ENCODE measurements at places on chromosomes 13 and 19.

- no peak for DNase-seq
Measured at GRCh38 chr19:54136086-54136863, 1.3 kb upstream of the CNOT3 start.

DNA sequence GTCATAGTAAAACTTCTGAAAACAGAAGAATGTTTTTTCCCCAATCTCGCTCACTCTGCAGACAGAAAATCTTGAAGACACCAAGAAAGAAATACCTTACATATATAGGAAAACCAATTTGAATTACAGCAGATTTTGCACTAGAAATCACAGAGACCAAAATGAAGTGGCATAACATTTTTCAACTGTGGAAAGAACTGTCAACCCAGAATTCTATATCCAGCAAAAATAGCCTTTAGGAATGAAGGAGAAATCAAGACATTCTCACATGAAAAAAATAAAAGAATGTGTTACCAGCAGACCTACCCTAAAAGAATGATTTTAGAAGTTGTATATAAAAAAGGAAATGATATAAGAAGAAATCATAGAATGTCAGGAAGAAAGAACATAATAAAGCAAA is 28.7 kb downstream of the CCDC122 start:
- DNase-seq: no peak

DNA sequence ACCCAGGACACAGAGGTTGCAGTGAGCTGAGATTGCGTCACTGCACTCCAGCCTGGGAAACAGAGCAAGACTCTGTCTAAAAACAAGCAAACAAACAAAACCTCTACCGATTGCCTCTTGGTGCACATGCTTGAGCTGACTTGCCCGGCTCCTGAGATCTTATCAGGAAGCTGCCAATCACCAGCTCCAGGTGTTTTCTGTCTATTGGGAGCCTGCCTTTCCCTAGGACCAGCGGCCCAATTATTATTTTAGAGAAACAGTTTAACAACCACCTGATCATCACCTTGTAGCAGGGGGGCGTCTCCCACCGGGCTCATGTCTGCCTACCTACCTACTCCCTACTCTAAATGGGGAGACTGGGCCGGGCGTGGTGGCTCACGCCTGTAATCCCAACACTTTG is 10.8 kb downstream of the CLEC4M start:
- no peak for DNase-seq

GRCh38 chr13:46609726-46610125 is 56.8 kb downstream of the LRCH1 start:
- peak; percentile 73 for DNase-seq

GRCh38 chr19:31111741-31112140 is 237.5 kb downstream of the TSHZ3 start:
- no peak for DNase-seq

DNA sequence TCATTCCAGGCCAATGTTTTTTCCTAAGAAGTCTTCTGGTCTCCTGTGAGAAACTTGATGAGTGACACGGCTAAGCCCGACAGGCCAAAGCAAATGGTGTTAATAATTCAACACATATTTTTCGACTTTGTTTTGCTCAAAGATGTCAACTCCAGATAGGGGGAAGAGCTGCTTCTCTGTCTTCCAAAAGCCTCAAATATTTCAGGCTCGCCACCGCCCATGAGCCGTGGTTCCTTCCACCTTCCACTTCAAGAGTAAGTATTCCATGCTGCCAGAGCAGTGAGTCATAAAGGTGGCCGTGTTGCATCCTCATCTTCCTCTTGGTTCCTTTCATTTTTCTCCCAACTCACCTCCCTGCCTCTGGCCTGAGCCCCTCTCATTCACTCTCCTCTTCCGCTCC is 272.6 kb downstream of the EFNB2 start:
- DNase-seq: no peak

DNA sequence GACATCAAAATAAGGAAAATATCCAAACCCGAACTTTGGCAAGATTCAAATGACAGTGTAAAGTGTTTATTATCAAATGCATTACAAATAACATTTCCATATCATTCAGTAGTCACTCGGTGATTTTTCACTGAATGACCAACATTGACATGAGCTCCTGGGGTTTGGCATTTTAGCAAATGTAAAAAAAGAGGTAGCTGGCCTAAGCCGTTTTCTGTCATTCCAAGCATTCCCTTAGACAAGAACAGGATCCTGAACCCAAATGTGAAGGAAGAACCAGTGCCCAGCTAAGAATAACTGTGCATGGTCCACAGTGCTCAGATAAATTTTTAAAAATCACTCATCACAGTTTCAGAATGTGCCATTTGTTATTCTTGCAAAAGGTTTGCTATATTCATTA is 327.9 kb downstream of the GPC6 start:
- no peak for DNase-seq

DNA sequence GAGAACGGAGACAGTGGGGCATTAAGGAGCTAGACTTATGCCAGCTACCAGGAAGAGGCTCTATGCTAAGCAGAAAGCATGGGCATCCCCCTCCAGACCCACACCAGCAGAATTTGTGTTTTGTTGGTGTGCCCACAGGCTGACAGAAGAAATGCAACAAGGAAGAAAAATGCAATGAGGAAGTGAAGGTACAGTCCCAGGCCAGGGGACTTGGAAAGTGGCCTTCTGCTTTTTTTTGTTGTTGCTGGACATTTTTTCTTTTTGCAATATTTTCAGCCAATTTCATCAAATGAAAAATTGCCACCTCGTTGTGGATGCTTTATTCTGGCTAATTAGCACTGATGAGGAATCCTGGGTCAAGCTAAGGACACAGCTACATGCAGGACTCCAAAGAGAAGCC is 167.7 kb downstream of the TSHZ3 start:
- DNase-seq: no peak

DNA sequence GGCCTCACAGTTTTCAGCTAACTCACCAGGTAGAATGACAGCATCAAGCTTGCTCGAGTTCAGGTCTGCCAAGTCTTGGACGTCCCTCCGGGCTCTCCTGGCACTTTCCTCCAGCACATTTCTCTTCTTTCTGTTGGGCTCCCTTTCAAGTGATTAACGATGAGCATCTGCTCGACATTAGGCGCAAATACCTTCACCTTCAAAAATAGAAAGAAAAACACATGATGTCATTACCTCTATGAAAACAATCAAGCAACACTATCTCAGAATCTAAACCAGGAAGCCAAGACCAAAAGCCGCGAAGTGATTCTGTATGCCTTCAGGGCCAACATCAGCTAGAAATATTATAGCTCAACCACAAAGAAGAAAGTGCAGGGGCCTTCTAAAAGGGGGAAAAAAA is 15.4 kb upstream of the CLN5 start:
- no peak for DNase-seq

DNA sequence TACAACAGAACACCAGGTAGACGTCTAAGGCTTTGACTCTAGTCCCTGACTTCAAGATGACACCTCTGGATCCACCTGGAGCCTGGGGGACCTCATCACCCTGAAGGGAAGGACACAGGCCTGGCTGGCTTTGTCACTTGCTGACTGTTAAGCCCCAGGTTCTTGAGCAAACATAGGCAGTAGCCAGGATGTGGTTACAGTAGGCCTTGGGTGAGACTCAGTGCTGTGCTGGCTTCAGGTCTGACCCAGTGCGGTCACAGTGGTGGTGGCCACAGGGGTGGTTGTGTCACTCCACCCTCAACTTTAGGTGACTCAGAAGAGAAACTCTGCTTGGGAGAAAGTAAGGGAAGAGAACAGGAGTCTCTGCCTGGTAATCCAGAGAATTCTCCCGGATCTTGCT is 497.8 kb downstream of the UQCRFS1 start:
- no peak for DNase-seq

GRCh38 chr19:49664171-49665035 is 1.3 kb downstream of the IRF3 start:
- peak; percentile 93 for DNase-seq

GRCh38 chr13:114339857-114340534 is 25.7 kb downstream of the CHAMP1 start:
- DNase-seq: peak; percentile 67

DNA sequence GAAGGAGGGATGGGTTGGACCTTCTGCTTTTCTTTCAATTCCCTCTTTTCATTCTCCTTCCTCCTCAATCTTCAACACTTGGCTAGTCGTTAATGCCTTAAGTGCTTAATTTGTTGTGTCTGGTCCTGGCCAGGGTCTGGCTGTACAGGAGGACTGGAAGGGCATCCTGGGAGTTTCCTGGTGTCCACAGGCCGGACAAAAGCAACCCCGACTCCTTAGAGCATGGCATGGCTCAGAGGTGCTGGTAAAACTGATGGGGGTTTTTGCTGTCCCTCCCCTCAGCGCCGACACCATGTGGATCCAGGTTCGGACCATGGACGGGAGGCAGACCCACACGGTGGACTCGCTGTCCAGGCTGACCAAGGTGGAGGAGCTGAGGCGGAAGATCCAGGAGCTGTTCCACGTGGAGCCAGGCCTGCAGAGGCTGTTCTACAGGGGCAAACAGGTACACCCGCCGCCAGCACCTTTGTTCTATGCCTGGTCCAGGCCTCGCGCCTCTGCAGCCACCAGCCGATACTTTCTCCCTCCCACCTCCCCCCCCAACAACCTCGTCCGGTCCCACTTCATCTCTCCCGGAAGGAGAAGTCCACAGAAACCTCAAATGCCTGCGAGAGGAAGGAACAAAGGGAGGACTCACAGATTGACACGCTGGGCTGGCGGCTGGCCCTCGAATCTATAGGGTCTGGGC is 1.4 kb downstream of the UHRF1 start:
- DNase-seq: peak; percentile 33

DNA sequence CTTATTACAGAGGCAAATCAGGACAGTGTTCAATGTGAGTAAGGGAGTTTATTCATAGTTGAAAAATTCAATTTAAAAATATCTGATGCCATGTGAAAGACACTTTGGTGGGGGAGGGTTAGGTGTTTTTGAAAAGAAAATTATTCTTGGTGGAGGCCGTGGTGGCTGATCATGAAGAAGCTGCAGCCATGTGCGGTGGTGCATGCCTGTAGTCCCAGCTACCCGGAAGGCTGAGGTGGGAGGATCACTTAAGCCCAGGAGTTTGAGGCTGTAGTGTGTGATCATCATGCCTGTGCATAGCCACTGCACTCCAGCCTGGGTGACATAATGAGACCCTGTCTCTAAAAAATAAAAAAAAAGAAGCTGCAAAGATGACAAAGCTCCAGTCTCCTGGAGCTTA is 28.6 kb downstream of the WDFY2 start:
- DNase-seq: no peak

- no peak for DNase-seq
Measured at GRCh38 chr19:38281811-38282566, 17.6 kb downstream of the SPINT2 start.

GRCh38 chr19:18440936-18441803 is 3.2 kb upstream of the ISYNA1 start:
- DNase-seq: no peak

DNA sequence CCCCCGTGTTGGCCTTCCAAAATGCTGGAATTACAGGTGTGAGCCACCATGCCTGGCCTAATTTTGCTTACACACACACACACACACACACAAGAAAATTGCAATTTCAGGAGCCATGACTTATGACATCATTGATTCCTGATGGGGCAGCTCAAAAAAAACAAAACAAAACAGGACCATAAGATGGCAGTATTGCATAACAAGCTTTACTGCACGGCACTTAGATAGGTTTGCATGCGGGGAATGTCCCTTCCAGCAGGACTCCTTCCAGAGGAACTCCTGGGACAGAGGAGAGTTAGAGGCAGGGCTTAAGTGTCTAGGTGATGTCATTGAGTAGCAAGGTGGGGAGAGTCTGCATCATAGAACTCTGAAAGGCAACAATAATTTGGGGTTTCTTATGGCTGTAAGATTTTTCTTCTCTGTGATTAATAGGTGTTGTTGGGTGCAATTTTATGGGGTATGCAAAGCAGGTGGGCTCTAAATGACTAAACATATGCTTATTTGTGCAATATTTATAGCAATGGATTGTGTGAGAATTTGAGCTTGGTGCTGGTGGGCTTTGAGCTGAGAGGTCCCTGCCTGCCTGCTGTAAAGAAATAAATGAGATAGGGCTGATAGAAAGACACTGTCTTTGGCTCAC is 9.0 kb upstream of the ACSBG2 start:
- DNase-seq: peak; percentile 53

- no peak for DNase-seq
Measured at GRCh38 chr13:95357875-95358274, 56.6 kb upstream of the ABCC4 start.

- no peak for DNase-seq
Measured at GRCh38 chr19:10769533-10770491, 51.9 kb downstream of the DNM2 start.

GRCh38 chr19:46670813-46671212 is 9.8 kb upstream of the DACT3 start:
- DNase-seq: no peak

GRCh38 chr19:58035863-58036262 is 2.0 kb downstream of the ZSCAN1 start:
- no peak for DNase-seq

- no peak for DNase-seq
Measured at GRCh38 chr13:93700115-93700514, 473.5 kb downstream of the GPC6 start.

- DNase-seq: no peak
Measured at GRCh38 chr13:46885018-46885417, 11.8 kb downstream of the HTR2A start.

GRCh38 chr13:73464758-73465616 is 406.2 kb downstream of the KLF5 start:
- peak; percentile 4 for DNase-seq

- no peak for DNase-seq
Measured at GRCh38 chr19:35843676-35844481, 8.4 kb downstream of the NPHS1 start.

DNA sequence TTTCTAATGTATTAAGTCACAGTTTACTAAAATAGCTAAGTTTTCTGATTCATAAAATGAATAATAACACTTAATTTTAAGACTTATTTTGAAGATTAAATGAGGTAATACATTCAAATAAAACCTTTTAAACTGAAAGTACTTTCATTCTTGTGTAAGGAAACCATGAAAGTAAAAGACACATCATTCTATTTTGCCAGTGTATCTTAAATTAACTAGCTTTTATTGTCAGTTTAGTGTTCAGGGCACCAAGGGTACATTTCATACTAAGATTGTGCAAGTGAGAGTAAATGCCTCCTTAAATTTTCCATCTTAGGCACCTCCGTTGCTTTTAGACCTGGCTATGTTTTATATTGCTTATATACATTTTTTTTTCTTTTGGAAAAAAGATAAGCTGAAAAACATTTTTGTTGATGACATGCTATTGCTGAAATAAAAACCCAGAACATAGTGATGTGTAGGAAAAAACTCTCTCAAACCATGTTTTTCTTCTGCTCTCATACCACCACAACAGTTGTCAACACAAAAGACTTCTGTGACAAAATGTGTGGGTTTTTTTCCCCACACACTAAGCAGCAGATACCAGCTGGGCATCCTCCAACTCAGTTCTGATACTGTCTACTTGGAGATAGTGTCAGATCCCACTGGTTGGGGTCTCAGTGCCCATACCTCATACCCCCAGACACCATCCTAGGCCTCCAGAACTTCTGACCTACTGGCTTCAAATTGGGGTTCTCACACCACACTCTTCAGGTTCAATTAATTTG is 30.7 kb upstream of the LPAR6 start:
- no peak for DNase-seq

Data from NCI-H2081 (cell line).